GDM1 (cell line): ENCODE measurements at places on chromosomes 16 and 17.

DNA sequence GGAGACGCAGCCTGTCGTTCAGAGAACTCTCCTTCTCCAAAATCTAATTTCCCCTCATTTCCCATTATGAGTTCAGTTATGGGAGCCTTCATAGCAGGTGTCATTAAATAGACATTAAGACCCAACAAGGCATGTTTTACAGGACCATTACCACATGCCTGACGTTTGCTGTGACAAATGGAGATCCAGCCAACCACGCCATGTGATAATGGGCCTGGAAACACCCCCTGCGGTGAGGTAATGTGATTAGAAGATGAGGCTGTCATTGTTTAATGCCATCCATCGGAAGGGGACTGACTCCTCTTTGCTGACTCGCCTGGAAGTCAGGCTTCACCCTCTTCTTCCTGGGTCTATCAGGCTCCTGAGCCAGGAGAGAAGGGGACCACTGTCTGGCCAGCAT lies 76.9 kb downstream of the WSCD1 start:
- no peak for DNase-seq

DNA sequence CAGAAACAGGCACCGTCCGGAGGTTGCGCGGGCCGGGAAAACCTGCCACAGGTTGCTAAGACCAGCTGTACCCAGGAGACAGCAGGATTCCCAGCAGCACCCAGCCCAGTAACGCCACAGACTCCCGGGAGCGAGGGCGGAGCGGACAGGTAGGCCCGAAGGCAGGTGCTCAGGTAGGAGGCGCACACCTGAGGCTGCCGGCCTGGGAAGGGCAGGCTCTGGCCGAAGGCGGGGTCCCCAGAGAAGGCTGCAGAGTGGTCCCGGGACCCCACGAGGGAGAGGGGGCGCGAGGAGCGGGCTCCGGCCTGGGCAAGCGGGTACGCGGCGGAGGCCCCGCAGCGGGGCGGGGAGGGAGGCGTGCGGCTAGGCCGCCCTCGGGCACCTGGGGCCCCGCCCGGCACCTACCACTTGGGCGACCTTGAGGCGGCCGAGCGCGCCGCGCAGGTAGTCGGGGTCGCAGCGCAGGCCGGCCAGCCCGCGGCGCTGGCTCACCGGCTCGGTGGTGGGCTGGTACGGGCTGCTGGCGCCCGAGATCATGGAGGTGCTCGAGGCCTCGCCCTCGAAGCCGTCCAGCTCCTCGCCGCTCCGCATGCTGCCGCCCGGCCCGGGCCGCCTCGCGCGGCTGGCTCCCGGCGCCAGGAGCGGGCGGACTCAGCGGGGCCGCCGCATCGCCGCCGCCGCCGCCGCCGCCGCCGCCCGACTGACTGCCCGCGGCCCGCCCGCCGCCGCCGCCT lies 441 bp downstream of the CMTM4 start:
- DNase-seq, result no peak

GRCh38 chr17:46950997-46951621 lies 27.9 kb downstream of the RPRML start:
- no peak for DNase-seq

- no peak for DNase-seq
Observed at GRCh38 chr16:61945511-61945910, 90.7 kb downstream of the CDH8 start.

- peak; percentile 68 for DNase-seq
Observed at GRCh38 chr17:77609553-77610517, 348.7 kb upstream of the TNRC6C start.
